ENCODE measurements at places on chromosomes 12 and 14.

DNA sequence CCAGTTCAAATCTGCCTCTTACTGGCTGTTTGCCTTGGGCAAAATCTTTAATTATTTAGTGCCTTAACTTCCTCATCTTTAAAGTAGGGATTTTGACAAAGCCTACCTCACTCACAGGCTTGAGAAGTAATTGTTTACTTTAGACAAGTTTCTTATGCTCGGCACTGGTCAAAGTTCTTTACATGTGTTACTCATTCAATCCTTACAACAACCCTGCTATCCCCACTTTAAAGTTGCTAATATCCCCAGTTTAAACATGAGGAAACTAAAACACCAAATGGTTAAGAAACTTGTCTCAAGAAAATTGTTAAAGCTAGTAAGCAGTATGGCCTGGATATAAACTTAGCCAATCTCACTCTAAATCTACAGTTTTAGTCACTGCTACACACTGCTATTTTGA is 204.0 kb upstream of the AVPR1A start:
- DNase-seq = no peak

GRCh38 chr12:4615667-4616066 is 33.2 kb downstream of the AKAP3 start:
- DNase-seq = no peak

DNA sequence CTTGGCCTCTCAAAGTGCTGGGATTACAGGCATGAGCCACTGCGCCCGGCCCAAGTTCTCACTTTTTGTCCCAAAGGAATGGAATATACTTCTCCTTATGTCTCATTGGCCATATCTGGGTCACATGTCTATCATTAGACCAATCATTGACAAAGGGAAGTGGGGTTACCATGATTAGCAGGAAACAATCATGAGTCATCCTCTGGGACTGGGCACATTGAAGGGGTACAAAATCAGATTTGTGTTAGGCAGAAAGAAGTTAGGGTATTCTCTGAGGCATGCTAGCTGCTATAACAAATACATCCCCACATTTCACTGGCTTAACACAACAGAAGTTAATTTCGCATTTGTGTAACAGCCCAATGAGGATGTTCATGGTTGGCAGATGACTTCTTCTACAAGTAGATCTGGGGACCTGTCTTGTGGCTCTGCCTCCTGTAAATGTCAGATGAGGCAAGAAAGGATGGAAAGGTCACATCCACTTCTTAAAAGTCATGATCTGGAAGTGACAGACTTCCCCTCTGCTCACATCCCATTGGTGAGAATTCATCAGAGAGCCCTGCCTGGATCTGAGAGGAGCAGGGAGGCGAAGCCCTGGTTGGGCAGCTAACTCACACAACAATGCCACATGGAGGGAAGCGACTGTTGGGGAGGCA is 3.1 kb downstream of the CCDC63 start:
- no peak for DNase-seq

GRCh38 chr14:37253905-37254304 is 56.2 kb downstream of the MIPOL1 start:
- DNase-seq = no peak

GRCh38 chr12:124370851-124371250 is 76.0 kb downstream of the RFLNA start:
- no peak for DNase-seq

DNA sequence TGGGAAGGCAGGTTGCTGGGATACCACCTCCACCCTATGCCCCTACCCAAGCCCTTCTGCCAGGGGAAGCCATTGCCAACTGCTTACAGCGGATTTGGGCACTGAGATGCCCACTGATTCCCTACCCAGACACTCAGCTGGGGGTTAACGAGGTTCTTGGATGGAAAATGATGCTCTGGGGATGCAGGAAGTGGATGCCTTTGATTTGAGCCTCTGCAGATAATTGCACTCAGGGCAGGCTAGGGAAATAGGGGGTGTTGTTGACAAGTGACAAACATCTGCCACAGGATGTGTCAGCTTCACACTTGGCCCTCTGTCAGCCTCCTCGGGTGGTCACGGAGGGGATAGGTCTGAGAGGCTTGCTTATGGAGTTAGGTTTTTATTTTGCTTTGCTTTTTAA is 57.4 kb downstream of the RPH3A start:
- DNase-seq = no peak

GRCh38 chr12:93139028-93139665 is 210.1 kb upstream of the EEA1 start:
- DNase-seq = no peak

DNA sequence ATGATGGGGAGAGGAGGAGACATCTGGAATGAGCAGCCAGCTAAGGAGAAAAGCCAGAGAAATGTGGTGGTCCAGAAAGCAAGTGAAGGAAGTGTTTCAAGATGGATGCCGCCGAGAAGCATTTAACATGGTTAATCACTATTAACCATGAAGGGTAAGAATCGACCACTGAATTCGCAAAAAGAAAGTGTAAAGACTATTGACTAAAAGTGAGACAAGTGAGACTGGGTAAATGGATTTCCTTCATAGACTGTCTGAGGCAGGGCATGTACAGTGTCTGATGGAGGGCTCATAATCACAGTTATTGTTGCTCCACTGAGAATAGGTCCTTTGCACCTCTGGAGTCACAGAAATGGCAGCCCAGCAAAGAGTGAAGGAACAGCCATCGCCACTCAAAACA is 25.3 kb upstream of the CLMN start:
- no peak for DNase-seq

- DNase-seq = no peak
These were observed 21.1 kb downstream of the OR6J1 start for GRCh38 chr14:22623047-22623446.

GRCh38 chr12:62533755-62534107 is 67.1 kb downstream of the MON2 start:
- DNase-seq = no peak

GRCh38 chr12:70059373-70059772 is 183.9 kb upstream of the CNOT2 start:
- no peak for DNase-seq

GRCh38 chr14:65835501-65835900 is 423.0 kb downstream of the FUT8 start:
- no peak for DNase-seq

GRCh38 chr12:6254491-6254890 is 54.3 kb downstream of the CD9 start:
- no peak for DNase-seq

DNA sequence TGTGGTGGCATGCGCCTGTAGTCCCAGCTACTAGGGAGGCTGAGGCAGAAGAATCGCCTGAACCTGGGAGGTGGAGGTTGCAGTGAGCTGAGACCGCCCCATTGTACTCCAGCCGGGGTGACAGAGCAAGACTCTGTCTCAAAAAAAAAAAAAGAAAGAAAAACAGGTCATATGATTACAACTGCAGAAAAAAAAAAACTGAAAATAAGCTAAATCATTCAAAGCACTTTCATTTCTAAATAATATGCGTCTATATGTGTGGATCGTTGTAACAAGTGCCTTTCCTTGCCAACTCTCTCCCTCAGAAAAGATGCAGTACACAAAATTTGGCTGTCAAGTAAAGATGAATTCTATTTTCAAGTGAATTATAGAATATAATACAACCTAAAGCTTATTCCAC is 42.4 kb downstream of the ATXN2 start:
- no peak for DNase-seq

- DNase-seq = no peak
These were observed 75.8 kb downstream of the CALM1 start for GRCh38 chr14:90472632-90473031.

DNA sequence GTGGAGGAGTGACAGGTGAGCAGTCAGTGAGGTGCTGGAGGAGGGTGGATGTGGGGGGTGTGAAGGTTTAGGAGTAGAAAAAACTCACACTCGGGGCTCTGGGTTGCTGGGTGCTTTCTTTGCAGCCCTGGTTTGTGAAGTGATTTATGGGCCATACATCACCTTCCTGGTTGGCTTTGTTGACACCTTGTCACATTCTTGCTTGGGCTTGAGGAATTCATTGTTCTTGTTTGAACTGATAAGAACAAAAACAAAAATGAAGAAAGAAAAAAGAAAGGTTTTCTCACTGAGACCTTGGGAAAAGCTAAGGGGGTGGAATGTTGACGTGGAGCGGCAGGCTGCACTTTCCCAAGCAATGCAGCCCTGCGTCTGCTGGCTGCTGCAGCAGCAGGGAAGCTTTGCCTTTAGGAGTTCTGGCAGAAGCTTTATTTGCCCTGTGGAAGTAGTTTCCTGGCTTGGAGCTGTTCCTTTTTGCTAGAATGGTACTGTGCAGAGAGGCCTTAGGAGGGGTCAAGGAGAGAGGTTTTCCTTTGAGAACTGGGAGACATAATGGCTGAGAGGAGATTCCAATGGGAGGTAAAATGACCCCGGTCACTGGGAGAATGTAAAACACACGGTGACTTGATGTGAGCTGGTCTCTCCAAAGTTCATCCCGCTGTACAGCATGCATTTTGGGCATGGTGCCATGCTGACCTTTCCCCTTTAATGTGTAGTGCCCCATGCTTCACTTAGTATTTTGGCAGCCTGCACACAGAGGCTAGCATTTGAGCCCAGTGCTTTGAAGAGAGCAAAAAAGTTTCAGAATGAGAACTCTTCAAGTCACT is 52.8 kb downstream of the HMGA2 start:
- DNase-seq = no peak

GRCh38 chr14:47567273-47567672 is 108.1 kb downstream of the MDGA2 start:
- no peak for DNase-seq

DNA sequence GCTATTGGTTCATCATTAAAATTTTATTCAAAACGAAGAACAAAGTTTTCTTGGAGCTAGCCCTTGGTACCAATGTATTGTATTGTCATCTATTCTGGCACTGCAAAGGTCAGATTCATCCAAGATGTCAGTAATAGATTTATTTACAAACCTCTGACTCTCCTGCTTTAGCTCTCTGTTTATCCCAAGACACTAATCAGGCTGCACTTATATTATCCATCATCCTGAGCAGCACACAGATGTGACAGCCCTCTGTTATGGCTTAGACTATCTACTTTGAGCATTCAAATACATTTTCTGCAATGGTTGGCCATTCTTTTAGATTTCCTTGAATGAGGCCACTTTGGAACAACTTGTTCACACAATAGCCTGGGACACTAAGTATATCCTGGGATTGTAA is 5.0 kb upstream of the PTPRR start:
- no peak for DNase-seq

All from mesothelial cell of epicardium (in vitro differentiated cells).